Activated CD4-positive, alpha-beta memory T cell treated with anti-CD3 and anti-CD28 coated beads for 36 hours (primary cell): ENCODE measurements at places on chromosomes 7 and 10. TPM values are rescaled to one million over a fixed set of nuclear protein-coding genes. Genes with fewer than 3 reads are reported as not detected.
A peak's percentile ranks its signal among the peaks of the same experiment; 100 is the strongest.

GRCh38 chr7:117808341-117808757 is 64.9 kb downstream of the CTTNBP2 start:
- H3K36me3 ChIP-seq, result no peaks in the 10 kb centered on the region
- H3K4me1 ChIP-seq, result no peaks in the 10 kb centered on the region
- no peak overlapping the region for H3K4me3 ChIP-seq
- no peak for DNase-seq
- H3K27me3 ChIP-seq, result no peaks in the 10 kb centered on the region

DNA sequence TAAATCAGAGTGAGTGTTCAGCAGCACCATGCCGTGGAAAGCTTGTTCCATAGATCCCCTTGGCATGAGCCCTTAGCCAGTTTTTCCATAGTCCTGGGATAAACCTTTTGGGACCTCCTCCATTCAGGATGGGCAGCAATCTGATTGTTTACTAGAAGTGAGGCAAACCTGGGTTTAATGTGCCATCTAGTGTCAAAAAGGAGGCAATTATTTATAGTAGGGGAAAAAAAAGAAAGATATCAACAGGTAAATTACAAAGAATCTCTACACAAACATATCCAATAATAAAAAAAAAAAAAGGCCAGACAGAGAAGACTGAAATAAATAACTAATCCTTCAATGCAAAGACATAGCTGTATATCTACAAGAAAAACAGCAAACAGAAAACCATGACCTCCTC is 229.0 kb upstream of the STK17A start:
- no peak for DNase-seq
- no peaks in the 10 kb centered on the region for H3K4me1 ChIP-seq
- H3K4me3 ChIP-seq, result no peak overlapping the region
- H3K36me3 ChIP-seq, result peaks cover 3% of the 10 kb centered on the region
- H3K27ac ChIP-seq, result no peak overlapping the region
- H3K27me3 ChIP-seq, result peaks cover 34% of the 10 kb centered on the region

DNA sequence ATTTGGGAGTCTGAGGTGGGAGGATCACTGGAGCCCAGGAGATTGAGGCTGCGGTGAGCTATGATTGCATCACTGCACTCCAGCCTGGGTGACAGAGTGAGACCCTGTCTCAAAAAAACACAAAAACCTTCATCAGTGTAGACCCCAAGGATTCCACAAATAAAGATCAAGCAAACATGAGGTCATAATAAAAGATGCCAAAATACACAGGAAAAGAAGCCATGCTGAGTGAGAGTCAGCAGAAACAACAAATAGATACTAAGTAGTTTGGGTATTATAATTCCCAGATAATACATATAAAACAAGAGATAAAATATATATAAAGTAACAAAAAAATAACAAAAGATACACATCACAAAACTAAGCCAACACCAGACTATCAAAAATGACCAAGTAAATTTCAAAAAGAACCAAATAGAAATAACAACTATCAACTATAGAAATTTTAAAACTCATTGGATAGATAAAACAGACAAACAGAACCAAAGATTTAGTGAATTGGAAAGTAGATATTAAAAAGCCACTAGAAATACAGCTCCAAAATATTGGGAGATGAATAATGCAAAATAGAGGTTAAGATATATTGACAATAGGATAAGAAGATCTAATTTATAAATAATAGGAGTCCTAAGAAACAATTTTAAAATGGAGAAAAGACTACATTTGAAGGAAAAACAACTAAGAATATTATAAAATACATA is 48.9 kb upstream of the FHIP2A start:
- H3K27ac ChIP-seq, result no peak overlapping the region
- DNase-seq, result no peak
- no peaks in the 10 kb centered on the region for H3K4me1 ChIP-seq
- no peak overlapping the region for H3K4me3 ChIP-seq
- no peaks in the 10 kb centered on the region for H3K36me3 ChIP-seq

- H3K27me3 ChIP-seq, result no peaks in the 10 kb centered on the region
- no peaks in the 10 kb centered on the region for H3K36me3 ChIP-seq
- no peak overlapping the region for H3K27ac ChIP-seq
- no peaks in the 10 kb centered on the region for H3K4me1 ChIP-seq
- no peak overlapping the region for H3K4me3 ChIP-seq
Observed at GRCh38 chr7:117975476-117975875, 102.2 kb upstream of the CTTNBP2 start.

DNA sequence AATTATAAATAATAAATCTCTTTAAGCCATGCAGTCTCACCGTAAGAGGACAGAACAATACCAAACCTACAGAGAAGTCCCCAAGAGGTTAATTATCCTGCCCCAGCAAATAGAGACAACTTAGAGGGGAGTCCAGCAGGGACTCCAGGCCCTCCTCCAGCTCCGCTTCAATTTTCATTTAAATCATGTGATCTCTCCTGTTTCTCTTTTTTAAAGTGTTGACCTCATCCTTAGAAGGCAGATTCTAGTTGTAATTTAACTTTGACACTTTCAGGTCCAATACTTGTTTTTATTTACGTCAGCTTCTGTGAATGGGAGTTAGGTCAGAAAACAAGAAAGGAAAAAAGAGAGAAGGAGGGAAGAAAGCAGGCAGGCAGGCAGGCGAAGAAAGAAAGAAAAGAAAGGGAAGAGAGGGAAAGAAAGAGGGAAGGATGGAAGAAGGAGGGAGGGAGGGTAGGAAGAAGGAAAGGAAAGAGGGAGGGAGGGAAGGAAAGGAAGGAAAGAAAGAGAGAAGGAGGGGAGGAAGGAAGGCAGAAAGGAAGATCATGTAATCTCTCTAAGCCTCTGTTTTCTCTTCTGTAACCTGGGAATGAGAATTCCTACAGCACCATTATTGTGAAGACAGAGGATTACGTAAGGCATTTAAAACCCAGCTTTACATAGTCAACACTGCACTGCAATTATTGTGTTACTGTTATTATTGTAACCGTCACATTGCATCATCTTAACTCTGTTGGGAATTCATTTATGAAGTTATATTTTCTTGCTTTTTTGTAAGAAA is 227.7 kb downstream of the SKIDA1 start:
- no peaks in the 10 kb centered on the region for H3K36me3 ChIP-seq
- no peak overlapping the region for H3K4me3 ChIP-seq
- peaks cover 2% of the 10 kb centered on the region for H3K4me1 ChIP-seq

- DNase-seq, result no peak
- no peaks in the 10 kb centered on the region for H3K4me1 ChIP-seq
- H3K27ac ChIP-seq, result no peak overlapping the region
- no peaks in the 10 kb centered on the region for H3K27me3 ChIP-seq
- H3K4me3 ChIP-seq, result no peak overlapping the region
Observed at GRCh38 chr7:90920336-90920735, 324.2 kb downstream of the CDK14 start.

GRCh38 chr7:966291-967069 is 8.9 kb downstream of the COX19 start:
- no peak for DNase-seq
- peaks cover 20% of the 10 kb centered on the region for H3K4me1 ChIP-seq
- H3K27ac ChIP-seq, result no peak overlapping the region
- H3K27me3 ChIP-seq, result peaks cover 4% of the 10 kb centered on the region
- H3K36me3 ChIP-seq, result peaks cover 20% of the 10 kb centered on the region

DNA sequence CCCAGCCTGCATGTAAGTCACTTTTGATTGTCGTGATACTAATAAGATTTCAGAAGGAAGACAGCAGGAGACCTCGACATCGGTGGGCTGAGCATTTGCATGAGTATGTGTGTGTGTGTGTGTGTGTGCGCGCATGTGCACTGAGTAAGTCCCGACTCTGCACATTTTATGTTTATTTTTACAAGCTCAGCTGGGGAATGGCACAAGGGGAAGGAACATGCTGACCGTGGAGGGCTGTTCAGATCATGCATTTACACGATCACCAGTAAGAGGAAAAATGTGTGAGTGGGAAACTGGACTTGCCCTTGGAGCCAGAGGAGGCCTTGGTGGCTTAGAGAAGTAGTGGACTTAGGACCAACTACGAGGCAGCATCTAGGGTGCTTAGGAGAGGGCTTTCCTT is 41.3 kb downstream of the IL2RA start:
- peaks cover 99% of the 10 kb centered on the region for H3K36me3 ChIP-seq
- no peak for DNase-seq
- H3K4me3 ChIP-seq, result no peak overlapping the region
- H3K27me3 ChIP-seq, result no peaks in the 10 kb centered on the region

GRCh38 chr10:119517235-119518141 is 25.0 kb downstream of the RGS10 start:
- DNase-seq, result peak; percentile 85
- H3K27me3 ChIP-seq, result no peaks in the 10 kb centered on the region
- H3K27ac ChIP-seq, result peak overlapping the region; percentile 85
- H3K4me1 ChIP-seq, result peaks cover 59% of the 10 kb centered on the region
- H3K36me3 ChIP-seq, result peaks cover 30% of the 10 kb centered on the region

Gene GRM8
- not detected for total RNA-seq

Gene FAM241B
- 10.9 TPM for total RNA-seq

Gene CDNF
- 1.8 TPM for total RNA-seq
